ENCODE measurements at places on chromosomes 1 and 21.

DNA sequence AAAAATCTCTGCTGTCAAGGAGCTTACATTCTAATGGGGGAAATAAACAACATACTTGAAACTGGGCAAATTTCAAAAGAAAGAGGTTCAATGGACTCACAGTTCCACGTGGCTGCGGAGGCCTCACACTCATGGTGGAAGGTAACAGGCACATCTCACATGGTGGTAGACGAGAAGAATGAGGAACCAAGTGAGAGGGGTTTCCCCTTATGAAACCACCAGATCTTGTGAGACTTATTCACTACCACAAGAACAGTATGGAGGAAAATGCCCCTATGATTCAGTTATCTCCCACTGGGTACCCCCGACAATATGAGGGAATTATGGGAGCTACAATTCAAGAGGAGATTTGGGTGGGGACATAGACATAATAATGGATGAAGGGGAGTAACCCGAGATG, 226.4 kb downstream of the ZP4 start:
- DNase-seq, result no peak

- no peak for DNase-seq
Measured at GRCh38 chr21:41845310-41846032, 33.7 kb downstream of the PRDM15 start.

DNA sequence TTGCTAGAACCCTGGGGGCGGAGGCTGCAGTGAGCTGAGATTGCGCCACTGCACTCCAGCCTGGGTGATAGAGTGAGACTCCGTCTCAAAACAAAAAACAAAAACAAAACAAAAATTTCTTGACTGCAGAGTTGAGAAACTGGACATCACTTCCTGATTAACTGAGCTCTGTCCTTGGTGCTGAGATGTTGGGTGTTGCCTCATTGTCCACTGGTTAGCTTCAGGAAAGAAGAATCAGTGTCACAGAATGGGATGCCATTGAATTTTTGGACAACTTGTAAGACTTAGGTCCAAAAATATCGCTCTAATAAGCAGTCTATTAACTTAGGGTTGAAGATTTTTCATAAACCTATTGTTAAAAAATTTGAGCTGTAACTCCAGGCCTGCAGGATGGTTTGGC, 23.8 kb upstream of the KCNA10 start:
- DNase-seq, result no peak

GRCh38 chr1:244758708-244759107, 76.8 kb upstream of the COX20 start:
- DNase-seq, result no peak

DNA sequence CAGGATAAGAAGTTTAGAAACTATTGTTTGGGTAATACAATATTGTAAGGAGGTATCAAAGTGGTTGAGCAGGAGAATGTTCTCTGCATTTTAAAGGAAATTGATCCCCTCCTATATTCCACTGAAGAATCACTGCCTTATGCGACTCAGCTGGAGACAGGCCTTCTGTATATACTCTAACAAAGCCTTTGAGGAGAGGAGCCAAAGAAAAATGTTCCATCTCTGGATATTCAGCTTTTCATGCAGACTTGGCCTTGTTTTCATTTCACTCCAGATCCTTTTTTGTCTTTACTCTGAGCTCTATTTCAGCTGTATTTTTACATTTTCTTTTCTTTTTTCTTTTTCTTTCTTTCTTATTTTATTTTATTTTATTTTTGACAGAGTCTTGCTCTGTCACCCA, 42.1 kb upstream of the S1PR1 start:
- DNase-seq, result no peak

- DNase-seq, result no peak
Measured at GRCh38 chr1:42318601-42319000, 16.4 kb downstream of the FOXJ3 start.

DNA sequence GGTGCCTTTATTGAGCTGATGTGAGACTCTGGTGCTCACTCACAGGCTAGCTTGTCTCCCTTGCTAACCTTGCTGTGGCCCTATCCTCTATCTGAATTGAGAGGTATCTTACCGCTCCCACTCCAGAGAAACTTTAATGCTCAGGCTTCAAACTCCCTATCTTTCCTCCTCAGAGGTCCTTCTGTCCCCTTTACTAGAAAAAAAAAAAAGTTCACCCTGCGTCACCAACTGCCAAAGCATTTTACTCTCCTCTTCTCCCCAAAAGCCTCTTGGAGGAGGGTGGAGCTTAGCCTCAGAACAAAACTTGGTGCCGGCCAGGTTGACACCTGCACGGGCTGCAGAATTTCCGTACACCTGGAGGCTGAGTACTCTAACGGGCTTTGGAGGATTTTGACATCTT, 55.1 kb downstream of the ATP2B4 start:
- DNase-seq, result no peak

DNA sequence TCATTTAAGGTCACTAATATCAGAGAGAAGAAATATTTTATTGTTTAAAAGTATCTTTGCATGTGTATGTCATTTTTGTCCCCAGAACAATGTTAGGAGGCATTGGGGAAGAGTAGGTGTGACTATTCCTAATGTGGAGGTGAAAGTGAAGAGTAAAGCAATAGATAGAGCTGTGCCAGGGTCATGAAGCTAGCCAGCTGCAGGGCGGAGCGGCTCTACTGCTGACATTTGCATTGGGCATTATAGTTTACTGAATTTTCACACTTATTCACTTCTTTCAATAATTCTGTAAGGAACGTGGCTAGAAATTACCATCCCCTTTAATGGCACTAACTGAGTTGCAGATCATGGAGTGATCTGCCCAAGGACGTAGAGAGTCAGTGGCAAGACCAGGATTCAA, 35.3 kb downstream of the KCNA2 start:
- DNase-seq, result no peak

DNA sequence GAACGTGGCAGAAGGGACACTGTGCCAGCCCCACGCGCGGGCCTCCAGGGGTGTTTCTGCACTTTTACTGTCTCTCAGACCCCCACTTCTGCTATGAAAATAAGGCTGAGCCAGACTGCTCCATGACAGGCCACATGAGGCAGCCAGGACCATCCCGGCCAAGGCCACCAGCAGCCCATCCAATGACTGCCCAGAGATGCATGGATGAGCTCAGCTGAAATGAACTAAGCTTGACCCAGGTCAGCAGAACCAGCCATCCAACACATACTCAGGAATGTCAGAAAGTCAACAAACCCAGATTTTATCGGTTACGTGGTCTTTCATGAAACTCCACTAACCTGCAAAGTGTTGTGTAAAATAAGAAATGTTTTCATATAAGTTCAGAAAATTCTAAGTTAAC, 51.2 kb downstream of the CCDC185 start:
- DNase-seq, result no peak

GRCh38 chr1:82646888-82647287, 846.2 kb downstream of the ADGRL2 start:
- DNase-seq, result no peak

- no peak for DNase-seq
Measured at GRCh38 chr1:54542962-54543539, 5.0 kb upstream of the ACOT11 start.

- DNase-seq, result no peak
Measured at GRCh38 chr1:205927676-205928075, 15.6 kb downstream of the SLC26A9 start.

GRCh38 chr21:14479241-14479786, 66.8 kb downstream of the SAMSN1 start:
- no peak for DNase-seq

GRCh38 chr1:181655756-181656155, 172.4 kb downstream of the CACNA1E start:
- no peak for DNase-seq

DNA sequence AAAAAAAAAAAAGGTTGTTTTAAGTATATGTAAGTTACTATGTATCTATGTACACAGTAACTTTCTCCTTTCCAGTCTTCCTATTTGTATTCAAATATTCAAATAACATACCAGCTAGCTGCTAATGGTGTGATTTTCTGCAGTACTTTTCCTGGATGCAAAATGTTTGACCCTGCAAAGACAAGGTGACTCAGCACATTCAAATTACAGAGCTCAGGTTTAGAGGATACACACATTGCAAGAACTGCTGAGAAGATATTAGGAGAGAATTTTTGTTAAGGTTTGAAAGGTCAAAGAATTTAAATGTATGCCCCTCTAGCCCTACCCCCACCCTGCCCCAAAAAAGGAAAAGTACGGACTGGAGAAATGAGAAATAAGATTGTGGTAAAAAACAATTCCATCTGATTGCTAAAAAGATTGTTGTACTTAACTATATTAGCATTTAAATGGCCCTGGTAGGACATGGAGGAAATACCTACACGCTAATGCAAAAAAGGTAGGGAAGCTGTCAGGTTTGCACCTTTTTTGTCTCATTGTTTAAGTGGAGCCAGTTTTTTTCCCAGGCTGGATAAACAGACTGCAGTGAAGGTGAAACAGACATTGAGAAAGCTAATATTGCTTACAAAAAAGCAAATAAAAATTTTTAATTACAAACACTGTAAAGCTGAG, 45.6 kb downstream of the ZNF281 start:
- DNase-seq, result no peak

GRCh38 chr1:226411619-226412018, 3.7 kb upstream of the PARP1 start:
- DNase-seq, result no peak

- DNase-seq, result no peak
Measured at GRCh38 chr21:45388011-45388521, 16.9 kb upstream of the COL18A1 start.

DNA sequence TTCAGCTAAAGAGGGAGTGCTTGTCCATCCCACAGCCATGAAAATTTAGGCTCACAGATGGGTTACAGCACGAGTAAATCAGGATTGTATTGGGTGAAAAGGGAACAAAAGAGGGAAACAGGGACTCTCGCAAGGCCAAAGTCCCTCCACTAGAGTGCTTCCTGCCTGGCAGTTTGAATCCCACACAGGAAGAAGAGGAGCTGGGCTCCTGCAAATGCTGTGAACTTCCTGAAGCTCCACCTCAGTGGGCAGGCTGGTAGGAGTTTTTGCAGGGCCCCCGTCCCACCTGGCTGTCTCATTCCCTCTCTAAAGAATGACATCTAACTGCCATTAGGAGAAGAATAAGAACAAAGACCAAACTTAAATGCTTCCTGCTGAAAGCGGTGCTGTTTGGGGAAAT, 712.0 kb upstream of the PRMT6 start:
- no peak for DNase-seq

DNA sequence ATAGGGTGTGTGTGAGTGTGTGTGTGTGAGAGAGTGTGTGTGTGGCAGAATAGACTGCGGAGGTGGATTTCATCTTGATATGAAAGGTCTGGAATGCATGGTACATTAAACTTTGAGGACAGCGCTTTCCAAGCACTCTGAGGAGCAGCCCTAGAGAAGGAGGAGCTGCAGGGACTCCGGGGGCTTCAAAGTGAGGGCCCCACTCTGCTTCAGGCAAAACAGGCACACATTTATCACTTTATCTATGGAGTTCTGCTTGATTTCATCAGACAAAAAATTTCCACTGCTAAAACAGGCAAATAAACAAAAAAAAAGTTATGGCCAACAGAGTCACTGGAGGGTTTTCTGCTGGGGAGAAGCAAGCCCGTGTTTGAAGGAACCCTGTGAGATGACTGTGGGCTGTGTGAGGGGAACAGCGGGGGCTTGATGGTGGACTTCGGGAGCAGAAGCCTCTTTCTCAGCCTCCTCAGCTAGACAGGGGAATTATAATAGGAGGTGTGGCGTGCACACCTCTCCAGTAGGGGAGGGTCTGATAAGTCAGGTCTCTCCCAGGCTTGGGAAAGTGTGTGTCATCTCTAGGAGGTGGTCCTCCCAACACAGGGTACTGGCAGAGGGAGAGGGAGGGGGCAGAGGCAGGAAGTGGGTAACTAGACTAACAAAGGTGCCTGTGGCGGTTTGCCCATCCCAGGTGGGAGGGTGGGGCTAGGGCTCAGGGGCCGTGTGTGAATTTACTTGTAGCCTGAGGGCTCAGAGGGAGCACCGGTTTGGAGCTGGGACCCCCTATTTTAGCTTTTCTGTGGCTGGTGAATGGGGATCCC, 18.3 kb upstream of the HDAC1 start:
- peak; percentile 79 for DNase-seq

DNA sequence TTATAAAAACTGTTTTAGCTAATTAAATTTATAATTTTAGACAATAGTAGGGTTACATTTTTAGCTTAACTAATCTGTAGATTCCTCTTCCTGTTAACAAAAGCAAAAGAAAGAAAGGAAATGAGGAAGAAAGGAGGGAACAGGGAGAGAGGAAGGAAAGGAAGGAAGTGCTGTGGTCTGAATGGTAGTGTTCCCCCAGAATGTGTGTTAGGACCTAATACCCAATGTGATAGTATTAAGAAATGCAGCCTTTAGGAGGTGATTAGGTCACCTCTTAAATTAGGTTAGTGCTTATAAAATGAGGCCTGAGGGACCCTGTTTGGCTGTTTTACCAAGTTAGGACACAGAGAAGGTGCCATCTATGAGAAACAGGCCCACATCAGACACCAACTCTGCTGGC, 136.9 kb upstream of the SAMSN1 start:
- no peak for DNase-seq

GRCh38 chr1:26758358-26758757, 29.4 kb upstream of the PIGV start:
- no peak for DNase-seq

- DNase-seq, result no peak
Measured at GRCh38 chr1:9093581-9093980, 24.1 kb upstream of the SLC2A5 start.

GRCh38 chr1:37133276-37134145, 99.2 kb upstream of the GRIK3 start:
- no peak for DNase-seq

DNA sequence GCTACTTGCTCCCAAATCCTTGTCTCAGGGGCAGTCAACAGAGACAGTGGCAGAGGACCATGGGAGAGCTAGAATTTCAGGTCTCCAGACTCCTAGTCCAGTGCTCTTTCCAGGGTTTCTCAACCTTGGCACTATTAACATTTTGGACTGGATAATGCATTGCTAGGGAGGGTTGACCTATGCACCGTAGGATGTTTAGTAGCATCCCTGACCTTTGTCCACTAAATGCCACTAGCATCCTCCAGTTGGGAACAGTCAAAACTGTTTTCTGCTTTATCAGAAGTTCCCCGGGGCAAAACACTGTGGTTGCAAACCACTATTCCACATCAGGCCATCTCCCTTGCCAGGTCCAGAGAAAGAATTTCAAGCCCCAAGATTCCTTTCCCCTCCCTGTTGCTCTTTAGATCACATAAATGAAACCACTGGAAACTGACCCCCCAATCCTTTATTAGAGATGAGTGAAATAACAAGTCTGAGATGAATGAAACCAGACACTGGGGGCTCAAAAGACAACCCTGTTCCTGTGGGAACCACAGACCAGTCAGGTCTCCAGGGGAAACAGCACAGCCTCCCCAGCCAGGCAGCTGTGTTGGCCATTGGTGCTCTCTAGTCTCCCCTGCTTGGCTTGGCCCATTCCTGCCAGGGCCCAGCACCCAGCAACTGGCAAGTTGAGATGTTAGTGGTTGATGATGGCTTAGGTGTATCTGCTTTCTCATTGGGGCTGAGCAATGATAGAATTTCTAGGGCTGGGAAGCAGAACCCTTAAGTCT, 3.8 kb upstream of the TCEA3 start:
- DNase-seq, result no peak

DNA sequence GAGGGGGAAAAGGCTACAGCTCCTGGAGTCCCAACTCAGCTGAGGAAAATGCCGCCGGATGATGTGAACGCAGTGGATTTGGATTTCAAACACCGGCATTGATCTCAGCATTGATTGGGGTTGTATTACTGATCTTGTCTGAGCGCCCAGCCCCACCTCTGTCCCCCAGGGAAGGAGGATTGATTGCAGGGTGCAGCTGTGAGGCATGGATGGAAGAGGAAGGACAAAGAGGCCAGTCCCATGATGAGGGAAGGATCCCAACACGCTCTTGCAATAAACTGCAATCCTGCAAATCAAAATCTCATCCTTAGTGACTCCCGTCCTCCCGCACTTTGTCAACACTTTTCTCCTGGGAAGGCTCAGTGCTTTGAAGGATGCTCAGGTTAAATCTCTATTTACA, 242.3 kb upstream of the PROX1 start:
- no peak for DNase-seq

Measured in stimulated activated CD4-positive, alpha-beta T cell treated with anti-CD3 and anti-CD28 coated beads, TNF-alpha, amount 100 ng/mL, for 4 hours (primary cell).